ENCODE measurements at places on chromosomes 7 and 10.

DNA sequence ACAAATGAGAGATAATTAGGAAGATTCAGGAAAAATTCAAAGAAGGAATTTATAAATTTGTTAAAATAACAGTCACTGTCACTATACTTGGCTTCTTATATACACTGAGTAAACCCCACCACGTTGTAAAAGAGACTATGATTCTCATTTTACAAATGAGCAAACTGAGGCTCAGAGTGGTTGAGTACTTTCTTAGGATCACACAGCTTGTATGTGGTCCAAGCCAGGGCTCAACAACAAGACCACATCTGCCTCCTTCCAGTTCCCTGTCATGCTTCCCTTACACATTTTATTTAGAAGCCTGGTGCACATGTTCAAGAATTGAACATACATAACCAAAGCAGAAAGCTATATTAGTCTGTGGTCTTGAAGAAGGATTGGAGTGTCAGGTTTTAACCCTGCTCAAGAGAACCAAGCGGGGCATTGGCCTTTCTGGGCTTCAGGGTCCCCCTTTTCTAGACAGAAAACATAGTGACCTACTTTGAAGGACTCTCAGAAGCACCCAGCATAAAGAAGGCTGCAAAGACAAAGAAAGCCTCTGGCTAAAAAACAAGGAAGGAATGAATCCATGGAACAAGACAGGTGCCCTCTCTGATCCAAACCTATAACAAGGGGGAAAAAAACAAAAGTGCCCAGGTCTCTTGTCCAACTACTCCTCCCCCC, 846 bp downstream of the MRLN start:
- DNase-seq, result no peak

DNA sequence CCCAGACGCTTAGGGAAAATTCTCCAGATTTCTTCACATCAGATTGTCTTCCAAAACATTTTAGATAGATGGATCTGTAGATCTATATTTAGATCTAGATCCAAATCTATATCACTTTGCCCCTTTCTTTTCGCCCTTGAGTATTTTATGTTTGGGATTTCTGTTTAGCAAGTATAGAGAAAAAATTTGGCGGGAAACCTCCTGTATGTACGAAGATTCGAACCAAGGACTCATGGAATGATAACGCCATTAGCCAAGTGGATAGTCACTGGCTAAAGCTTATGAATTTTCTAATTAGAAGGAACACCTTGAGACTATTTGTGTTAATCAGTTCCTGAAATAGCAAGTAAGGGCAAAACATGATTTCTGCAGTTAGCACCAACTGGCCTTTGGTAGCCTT, 1.2 kb downstream of the THNSL1 start:
- no peak for DNase-seq

- no peak for DNase-seq
Observed at GRCh38 chr7:157703131-157703530, 366.3 kb downstream of the DNAJB6 start.

DNA sequence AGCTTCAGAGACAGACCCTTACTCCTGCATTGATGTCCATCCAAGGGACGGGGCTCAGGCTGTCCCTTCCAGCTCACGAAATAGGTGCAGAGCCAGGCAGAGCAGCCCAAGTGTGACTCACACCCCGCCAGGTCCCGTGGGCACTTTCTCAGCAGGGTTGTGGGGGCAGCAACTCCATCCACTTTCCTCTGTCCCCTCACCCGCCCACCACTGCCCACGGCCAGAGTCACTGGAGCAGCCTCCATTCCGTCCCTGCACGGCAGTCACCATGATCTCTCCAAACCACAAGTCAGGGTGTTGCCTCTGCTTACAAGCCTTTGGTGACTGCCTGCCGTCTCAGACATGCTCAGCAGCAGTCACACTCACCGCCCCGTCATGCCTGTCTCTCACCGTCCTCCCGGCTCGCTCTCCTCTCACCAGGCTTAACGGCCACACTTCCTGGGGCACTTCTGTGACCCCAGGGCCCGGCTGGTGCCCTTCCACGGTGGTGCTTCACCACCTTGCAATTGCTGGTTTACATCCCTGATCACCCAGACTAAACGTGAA, 39.3 kb downstream of the CALML3 start:
- DNase-seq, result no peak

DNA sequence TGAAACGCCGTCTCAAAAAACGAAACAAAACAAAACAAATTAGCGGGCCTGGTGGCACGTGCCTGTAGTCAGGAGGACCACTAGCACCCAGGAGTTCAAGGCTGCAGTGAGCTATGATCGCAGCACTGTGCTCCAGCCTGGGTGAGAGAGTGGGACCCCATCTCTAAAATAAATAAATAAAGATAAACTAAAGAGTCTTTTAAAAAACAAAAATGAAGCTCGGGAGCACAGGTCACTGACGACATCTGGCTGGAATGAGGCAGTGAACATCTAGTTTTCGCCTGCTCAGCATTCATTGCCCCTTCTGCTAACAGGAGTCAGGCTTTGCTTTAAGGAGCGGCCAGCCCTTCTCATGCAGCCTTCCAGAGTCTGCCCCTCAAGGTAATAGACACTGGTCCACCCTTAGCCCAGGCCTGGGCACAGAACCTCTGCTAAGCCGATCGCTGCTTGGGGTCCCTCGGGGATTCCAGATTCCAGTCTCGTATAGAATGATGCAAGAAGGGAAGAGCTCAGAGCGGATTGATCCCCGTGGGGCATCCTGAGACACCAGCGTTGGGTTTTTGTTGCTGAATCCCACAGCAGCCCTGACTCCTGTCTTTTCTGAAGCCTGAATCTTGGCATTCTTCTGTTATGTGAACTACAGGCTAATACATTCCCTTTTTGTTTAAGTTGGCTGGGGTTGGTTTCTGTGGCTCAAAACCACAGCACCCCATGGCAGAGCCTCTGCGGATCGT, 14.2 kb upstream of the FOXK1 start:
- DNase-seq, result no peak

DNA sequence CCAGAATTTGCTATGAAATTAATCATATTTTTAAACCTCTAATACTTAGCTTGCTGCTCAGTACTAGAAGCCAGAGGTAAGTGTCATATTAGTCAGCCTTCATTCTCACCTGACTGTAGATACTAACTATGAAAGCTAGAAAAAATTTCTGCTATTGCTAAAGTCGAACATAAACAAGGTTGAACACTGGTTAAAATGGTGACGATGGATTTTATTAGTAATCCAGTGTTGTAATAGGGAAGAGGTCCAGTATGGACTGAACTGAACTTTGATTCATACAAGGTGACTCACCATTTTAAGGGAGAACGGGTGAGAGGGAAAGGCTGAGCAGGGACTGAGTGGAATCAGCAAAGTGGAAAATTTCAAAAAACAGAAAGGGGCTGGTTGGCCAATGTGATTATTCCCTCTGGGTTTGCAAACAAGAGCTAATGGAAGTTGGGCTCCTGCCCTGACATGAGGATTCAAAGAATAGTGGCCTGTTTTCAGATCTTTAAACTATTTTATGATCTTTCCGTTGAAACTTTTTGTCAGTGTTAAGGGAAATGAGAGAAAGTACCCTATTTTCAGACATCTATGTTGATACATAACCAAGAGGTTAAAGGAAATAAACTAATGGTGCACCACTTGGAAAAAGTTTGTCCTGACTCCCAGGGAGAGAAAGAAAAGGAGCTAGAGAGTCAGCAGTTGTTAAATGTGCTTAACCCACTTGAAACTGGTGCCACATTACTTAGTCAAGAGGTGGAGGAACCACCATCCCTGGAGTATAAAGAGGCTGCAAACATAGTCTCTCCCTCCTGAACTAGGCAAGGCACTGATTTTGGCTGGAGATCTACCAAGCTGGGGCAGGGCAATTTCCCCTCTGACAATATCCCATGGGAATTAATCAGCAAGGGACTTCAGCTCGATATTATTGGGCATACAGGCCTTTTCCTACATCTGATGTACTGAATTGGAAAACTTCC, 15.3 kb upstream of the AKR1C1 start:
- no peak for DNase-seq

GRCh38 chr10:131690805-131691239, 210.0 kb upstream of the PPP2R2D start:
- no peak for DNase-seq

GRCh38 chr10:113427811-113428558, 124.9 kb upstream of the HABP2 start:
- DNase-seq, result no peak

DNA sequence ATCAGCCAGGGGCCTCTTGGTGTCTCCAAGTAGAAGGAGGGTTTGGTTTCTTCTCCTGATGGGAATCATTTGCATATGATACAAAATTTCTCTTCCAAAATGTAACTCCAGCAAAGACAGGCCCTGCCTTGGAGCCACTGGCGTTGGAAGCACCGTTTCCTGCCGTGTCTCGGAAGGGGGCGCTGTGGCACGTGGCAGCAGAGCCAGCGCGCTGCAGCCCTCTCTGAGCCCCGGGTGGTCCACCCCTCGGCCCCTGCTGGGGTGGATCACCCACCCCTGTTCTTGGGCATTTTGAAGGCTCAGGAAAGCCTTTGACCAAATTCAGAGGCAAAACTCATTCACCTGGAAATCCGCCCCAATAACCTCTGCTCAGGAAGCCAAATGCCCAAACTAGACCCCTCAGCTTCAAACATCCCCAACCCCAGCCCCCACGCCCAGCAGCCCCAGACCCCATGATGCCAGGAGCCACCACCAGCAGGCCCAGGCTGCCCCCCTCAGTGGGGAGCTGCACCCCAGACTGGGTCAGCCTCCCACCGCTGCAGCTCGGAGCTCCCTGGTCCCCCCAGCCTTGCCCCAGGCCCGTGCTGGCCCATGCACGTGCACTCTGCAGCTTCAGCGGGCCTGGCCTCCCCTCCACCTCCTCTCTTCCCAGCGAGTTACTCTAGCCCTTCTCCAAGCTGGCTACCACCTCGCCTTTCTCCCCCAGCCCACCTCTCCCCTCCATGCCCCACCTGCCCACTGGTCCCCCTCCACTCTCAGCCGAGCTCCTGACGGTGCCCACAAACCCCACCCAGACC, 29.5 kb upstream of the ELFN1 start:
- no peak for DNase-seq

GRCh38 chr10:121081306-121081705, 230.1 kb downstream of the WDR11 start:
- DNase-seq, result no peak

DNA sequence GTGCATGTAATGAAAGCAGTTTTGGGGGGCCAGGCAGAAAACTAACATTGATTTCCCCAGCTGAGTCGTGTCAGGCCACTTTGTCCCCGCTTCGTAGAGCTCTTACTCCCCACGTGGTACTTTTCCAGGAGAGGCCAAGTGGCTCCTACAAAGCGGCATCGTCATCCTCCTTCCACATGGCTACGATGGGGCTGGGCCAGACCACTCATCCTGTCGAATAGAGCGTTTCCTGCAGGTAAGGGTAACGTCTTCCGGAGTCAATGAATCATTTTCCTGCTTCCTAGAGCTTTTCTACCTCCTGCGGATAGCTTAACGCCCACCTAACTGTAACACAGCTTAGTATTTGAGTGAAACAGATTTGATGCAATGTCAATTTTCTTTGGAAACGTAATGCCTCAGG, 21.7 kb upstream of the SEC61A2 start:
- no peak for DNase-seq

- DNase-seq, result no peak
Observed at GRCh38 chr10:112619556-112619955, 172.5 kb downstream of the VTI1A start.

DNA sequence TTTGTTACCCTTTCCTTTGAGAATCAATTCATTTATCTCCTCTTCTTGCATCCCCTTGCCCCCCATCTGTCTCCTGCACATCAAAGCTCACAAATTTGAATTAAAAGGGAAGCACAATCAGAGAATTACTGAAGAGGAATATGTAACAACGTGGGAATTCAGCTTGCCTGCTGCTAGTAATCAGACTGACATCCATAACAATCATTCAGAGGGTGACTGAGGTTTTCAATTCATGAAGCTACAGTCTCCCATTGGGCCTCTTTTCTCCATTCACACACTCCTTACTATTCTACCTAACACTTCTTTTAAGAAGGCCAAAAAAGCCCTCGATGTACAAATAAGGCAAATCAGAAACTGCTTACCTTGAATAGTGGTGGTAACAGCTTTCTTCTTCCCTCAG, 24.3 kb upstream of the DNA2 start:
- DNase-seq, result no peak

DNA sequence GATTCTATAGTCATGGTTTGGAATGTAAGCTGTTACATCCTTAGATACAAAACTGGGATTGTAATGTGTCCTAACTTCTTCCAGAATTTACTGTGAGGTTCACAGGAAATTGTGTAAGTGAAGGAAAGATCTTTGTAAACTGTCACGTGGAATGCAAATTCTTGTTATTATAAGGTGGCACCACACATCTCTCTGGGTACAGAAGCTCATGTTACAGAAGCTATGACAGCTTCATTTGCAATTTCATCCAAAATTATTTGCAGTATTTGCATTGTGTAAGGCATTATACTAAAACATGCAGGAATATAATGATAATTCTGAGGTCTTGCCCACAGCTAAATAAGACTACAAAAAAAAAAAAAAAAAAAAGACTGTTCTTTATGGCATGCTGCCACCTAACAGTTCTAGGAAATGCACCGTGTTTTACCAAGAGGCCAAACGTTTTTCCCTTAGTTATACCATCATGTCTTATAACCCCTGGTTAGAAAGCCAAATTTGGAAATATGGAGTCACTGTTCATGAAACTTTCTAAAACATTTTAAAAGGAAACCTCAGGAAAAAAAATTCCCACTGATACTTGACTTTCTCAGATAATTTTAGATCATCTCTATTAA, 17.6 kb downstream of the MINDY3 start:
- no peak for DNase-seq

GRCh38 chr10:94041206-94041605, 47.5 kb downstream of the PLCE1 start:
- no peak for DNase-seq

DNA sequence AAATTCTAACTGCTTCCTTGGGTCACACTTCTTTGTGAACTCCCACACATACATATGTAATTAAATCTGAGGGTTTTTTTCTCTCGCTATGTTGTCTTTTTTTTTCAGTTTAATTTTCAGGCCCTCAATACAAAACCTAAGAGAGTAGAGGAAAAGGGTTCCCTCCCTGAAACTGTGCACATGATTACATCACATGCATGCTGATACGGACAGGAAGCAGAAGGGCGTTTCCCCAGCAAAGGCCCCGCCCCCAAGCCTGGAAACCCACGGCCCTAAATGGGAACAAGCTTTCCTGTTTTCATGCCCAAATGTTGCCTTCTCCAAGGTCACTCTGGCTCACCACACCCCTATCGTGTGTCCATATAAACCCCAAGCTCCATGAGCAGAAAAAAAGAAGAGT, 115.4 kb downstream of the TEX36 start:
- no peak for DNase-seq

- no peak for DNase-seq
Observed at GRCh38 chr7:27262121-27262520, 19.5 kb downstream of the EVX1 start.

DNA sequence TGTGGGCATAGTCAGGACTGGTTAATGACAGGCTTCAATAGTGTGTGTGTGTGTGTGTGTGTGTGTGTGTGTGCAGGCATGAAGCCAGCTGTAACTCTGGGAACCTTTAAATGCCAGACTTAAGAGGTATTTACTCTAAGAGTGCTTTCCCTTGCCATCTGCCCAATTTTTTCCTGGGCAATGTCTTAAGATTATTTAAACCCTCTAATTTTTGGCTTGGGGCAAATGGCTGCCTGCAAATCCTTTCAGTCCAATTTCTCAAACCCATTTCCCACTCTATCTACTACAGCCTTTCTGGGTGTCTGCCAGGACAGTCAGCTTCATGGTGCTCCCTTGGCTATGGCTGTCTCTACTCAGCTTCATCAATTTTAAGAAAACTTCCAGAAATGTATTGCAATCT, 62.6 kb upstream of the C1GALT1 start:
- DNase-seq, result no peak

GRCh38 chr10:63832686-63833085, 311.5 kb downstream of the REEP3 start:
- no peak for DNase-seq
